Esophagus squamous epithelium (tissue), 5 donors: ENCODE measurements at places on chromosomes 16 and 17.

DNA sequence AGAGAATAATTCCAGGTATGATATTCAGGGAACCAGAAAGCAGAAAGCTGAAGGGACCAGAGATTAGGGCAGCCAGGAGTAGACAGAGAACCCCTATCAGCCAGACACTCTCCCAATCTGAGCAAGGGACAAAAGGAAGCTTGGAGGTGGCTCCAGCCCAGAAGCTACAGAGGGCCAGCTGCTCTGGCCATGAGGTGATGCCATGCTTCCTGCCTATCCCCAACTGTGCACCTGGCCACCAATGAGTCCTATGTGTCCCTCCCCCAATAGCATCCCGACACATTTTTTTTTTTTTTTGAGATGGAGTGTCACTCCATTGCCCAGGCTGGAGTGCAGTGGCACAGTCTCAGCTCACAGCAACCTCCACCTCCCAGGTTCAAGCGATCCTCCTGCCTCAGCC lies 30.0 kb downstream of the NSMCE1 start:
- DNase-seq: no peak

DNA sequence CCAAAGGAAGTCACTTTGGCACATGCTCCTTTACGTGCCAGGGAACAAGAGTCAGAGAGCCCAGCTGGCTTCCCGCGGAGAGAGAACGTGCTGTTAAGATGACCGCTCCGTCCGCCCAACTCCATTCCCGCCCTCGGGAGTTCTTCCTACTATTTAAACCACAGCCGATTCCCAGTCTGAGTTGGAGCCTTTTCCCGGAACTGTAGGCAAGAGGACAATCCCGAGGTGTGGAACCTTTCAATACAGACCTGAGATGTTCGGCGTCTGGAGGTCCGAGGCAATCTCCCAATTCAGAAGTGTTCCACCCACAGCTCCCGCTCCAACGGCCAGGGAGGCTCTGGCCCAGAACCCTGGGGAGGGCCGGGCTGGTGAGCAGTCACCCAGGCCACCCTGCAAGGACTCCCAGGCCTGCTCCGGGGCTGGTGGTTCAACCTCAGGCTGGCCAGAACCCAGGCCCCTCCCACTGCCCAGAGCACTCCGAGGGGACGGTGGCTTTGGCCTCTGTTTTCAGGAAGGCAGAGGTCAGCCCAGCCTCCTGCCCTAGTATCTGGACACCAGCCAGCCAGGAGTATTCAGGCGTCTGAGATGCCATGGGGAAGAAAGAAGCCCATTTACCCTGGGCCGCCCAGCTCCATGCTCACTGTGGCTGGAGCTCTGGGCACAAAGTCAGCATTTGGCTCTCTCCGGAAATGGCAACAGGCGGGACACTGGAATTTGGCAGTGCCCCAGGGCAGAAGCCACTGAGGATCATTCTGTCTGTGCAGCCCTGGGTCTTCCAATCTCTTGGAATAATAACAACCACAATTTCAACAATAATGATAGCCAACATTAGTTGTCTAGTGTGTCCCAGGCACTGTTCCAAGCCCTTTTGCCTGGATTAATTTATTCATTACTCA lies 21.4 kb downstream of the EMP2 start:
- DNase-seq: no peak

DNA sequence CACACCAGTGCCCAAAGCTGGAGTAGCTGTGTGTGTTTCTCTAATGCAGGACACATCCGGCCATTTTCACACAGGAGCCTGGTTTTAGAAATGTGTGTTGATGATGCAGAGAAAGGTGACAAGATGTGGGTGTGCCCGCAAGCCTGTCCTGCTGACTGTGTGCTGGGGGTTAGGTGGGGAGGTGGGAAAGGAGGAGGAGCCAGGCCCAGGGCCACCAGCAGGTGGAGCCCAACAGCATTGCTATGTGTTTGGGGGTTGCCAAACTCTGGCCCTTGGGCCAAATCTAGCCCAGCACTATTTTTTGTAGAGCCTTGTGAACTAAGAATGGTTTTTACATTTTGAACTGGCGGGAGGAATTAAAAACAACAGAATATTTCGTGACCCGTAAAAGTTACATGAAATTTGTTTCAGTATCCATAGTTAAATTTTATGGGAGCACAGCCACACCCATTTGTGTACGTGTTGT lies 61.7 kb upstream of the LGALS9 start:
- DNase-seq: no peak

DNA sequence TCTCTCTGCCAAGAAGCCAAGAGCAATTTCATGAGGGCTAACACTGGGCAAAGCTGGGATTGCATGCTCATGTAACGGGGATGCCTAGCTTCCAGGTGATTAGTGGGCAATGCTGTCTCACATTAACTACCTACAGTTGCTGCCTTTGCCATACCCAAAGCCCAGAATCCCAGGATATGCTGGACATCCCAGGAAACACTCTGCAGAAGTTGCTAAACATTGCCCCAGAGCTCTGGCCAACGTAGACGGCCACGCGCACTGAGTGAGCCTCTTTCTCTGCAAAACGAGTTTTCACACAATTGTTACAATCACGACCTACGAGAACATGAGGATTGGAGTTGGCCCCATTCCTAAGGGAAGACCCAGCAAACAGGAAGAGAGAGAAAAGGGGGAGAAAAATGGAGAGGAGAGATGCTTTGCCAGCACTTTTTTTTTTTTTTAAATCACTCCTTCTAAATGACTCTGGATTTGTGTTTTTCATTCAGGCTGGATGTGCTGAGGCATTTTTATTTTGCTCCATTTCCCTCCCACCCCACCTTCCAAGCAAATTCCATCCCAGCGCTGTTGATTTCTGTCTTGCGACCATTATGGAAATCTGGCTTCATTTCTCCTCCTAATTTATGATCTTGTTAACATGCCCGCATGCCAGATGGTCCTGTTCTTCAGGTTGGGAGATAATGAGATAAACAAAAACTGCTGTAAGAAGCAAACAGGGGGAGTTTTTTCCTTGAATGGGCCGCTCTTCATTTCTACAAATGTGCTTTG lies 112.8 kb upstream of the DNAH9 start:
- DNase-seq: no peak

- no peak for DNase-seq
These were observed 30.3 kb upstream of the RPH3AL start for GRCh38 chr17:382644-383533.

DNA sequence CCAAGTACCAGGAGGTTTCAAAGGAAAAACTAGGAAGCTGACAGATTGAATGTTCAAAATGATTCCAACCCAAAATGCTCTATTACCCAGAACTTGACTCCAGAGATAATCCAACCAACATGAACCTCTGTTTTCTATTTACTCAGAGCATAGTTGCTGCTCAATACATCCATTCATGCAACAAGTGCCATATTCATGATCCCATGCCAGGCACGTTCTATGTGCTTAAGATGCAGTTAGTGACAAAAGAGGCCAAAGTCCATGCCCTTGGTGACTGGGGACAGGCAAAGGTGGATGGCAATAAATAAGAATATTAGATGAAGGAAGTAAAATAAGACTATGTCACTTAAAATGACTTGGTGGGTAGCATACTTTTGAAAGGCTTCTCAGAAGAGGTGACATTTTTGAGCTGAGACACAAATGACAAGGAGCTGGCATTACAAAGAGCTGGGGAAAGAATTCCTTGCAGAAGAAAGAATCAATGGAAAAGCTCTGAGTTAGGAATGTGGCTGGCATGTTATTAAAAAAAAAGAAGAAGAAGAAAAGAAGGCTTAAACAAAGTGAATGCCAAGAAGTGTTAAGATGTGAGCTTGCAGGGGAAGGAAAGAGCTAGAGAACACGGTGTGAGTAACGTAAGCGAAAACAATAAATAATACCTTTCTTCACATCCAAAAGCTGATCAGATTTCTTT lies 34.5 kb downstream of the TOX3 start:
- no peak for DNase-seq

DNA sequence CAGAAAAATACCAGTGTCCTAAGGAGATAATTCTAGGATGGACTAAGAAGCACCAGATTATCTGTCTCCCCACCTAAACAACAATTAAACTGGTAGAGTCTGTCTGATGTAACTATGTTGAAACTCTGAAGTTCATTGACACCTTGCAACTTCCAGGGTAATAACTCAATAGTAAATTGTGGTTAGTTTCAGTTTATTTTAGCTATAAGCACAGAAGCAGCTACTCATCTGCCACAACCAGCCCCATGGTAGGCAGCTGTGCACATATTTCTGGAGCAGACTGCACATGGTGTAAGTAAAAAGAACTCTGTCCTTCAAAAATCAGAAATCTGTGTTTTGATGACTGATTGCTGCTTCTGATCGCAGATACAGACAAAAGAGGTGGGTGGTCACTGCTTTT lies 852.1 kb downstream of the CDH11 start:
- DNase-seq: no peak

- peak; percentile 31 for DNase-seq
These were observed 1.0 kb upstream of the ABCC12 start for GRCh38 chr16:48156790-48157209.

DNA sequence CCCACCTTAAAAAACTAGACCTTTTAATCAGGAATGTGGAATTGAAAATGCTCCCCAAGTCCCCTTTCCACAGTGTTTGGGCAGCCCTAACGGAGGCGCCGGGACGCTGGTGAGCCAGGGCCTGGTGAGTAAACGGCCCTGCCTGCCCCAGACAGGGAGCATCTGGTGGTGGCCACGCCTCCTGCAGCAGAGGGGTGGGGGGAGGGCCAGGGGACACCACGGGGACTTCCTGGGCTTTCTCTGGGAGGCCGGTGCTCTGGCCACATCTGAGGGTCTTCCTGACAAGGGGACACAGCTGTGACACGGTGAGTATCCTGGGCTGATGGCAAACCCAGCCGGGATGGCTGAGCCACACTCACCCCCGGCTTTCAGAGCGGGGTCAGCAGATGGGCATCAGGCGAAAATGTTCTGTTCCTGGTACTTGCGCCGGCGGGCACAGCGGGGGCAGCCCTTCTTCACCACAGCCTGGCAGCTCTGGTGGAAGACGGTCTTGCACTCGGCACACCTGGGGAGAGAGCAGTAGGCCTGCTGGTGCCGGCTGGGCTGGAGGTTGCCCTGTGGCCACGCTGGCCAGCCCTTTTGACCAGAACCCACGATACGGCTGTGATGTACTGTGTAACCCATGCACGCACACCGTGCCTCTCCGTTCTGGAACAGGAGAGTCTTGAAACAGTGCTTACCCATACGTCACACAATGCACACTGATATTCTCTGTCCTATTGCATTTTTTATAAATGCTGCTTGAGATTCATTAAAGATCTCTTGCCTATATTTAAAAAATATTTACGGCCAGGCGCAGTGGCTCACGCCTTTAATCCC lies 5.0 kb upstream of the ARHGAP27 start:
- DNase-seq: no peak

DNA sequence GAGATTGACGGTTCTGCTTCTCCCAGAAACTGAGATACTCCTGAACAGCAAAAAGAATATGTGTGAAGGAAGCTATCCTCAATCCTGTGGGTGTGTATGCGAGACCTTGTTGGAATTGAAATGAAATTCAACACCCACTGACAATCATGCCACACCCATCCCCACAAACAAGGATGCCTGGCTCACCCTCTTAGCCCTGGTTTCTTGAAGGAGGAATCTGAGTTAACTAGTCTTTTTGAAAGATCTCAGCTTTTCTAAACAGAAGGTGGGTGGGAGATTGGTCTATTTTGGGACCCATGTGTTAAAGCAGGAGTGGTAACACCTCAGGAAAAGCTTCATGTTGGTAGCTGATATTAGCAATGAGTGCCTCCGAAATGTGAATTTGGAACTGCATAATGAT lies 1244.5 kb downstream of the CDH11 start:
- no peak for DNase-seq

GRCh38 chr16:24508614-24509013 lies 30.8 kb upstream of the RBBP6 start:
- no peak for DNase-seq

DNA sequence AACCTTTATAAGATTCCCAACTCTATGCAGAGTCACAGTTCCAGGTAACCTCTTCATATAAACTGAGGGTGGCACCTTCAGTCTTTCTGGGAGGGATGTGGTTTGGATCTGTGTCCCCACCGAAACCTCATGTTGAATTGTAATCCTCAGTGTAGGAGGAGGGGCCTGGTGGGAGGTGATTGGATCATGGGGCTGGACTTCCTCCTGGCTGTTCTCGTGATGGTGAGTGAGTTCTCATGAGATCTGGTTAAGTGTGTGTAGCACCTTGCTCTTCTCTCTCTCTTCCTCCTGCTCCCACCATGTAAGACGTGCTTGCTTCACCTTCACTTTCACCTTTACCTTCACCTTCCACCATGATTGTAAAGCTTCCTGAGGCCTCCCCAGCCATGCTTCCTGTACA lies 30.5 kb downstream of the HS3ST2 start:
- DNase-seq: no peak

GRCh38 chr17:83064732-83065659 lies 14.4 kb upstream of the METRNL start:
- DNase-seq: no peak

DNA sequence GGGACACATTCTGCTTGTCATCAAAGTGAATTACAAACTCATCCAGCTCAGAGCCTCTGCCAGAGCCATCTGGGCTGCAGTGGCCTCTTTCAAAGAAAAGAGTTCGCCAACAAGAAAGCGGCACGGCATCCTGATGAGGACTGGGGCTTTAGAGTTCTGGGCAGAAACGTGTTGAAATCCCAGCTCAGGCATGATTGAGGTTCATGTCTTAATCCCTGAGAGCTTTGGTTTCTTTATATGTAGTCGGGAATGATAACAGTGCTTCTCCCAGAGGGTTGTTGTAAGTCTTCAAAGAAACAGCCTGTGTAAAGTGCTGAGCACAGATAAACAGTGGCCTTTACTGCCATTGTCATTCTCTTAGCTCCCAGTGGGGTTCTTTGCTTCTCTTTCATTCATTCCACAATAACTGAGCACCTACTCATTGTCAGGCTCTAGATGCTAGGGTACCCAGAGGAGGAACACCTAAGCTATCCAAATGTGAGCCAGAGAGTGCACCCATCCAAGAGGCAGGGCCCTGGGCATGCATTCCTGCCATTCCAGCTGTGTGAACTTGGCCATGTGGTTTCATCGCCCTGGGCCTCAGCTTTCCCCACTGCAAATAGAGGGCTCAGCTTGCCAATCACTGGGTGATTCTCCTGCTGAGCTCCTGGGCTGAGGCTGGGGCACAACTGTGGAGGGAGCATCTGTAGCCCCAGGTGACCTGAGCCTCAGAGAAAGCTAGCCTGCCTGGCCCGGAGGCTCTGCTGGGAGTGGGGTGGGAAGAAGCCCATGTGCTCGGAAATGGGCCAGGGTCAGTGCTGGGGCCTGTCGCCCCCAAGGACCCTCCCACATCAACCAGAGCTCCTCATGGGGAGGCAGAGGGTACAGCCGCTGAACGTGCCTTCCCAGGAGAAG lies 38.3 kb upstream of the CRHR1 start:
- DNase-seq: no peak

DNA sequence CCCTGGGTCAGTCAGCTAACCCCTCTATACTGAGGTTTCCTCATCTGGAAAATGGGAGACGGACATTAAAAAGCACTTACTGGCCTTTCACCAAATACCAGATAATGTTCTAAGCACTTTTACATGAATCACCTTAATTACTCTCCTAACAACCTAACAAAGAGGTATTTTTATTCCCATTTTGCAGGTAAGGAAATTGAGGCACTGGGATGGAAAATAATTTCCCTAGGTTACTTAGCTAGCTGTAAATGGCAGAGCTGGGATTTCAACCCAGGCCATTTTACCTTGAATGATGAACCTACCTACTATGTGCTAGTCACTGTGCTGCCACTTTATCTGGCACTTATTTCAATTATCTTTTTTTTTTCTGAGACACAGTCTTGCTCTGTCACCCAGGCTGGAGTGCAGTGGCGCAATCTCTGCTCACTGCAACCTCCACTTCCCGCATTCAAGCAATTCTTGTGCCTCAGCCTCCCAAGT lies 3.7 kb downstream of the KIF22 start:
- DNase-seq: no peak
